ENCODE measurements at places on chromosomes 11 and 22. TPM values are rescaled to one million over a fixed set of nuclear protein-coding genes. Genes with fewer than 3 reads are reported as not detected.

- DNase-seq: no peak
Observed at GRCh38 chr22:29204455-29205183, 1.1 kb upstream of the EMID1 start.

GRCh38 chr22:33302049-33302545, 243.9 kb upstream of the SYN3 start:
- DNase-seq: peak; percentile 48

GRCh38 chr11:103940551-103940950, 95.9 kb upstream of the DDI1 start:
- peak; percentile 58 for DNase-seq

DNA sequence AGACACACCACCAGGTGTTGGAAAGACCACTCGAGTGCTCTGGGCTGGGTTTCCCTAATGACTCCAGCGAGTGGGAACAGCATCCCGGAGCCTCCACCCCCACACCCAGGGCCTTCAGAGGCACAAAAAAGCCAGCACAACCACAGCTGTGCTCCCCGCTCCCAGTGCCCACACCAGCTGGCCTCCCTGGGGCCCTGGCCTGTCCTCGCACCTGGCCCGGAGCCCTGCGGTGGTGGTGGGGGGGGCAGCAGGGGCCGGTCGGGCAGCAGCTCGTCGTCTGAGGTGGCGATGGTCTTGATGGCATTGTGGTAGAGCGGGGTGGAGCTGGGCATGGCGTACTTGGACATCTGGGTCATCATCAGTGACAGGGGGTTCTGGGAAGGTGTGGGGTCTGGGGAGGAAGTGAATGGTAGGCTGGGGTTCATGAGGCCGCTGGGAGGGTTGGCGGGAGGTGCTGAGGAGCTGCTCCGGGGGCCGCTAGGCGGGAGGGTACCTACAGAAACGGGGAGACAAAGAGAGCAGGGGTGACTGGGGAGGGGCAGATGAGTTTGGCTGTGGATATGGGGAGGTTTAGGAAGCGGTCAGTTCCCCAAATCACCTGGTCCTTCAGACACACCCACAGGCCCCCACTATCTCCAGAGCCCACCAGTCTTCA, 16.1 kb downstream of the CXCR5 start:
- no peak for DNase-seq

DNA sequence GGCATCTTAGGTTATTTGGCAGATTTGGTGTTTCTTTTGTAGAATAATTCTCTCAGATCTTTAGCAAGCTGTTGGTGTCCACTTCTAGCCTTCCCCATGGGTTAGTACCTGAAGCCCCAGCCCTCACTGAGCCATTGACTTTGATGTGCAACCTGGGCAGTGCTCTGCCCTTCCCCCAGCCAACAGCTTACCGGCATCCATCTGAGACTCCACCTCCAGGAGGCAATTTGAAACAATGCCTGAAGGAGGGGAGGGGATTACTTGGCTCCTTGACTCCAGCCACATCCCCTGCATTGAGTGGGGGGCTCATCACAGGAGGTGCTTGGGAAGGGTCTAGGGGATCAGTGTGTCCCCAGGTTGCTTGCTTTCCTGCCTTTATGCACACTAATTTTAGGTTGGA, 114.8 kb downstream of the TRIM29 start:
- DNase-seq: no peak

DNA sequence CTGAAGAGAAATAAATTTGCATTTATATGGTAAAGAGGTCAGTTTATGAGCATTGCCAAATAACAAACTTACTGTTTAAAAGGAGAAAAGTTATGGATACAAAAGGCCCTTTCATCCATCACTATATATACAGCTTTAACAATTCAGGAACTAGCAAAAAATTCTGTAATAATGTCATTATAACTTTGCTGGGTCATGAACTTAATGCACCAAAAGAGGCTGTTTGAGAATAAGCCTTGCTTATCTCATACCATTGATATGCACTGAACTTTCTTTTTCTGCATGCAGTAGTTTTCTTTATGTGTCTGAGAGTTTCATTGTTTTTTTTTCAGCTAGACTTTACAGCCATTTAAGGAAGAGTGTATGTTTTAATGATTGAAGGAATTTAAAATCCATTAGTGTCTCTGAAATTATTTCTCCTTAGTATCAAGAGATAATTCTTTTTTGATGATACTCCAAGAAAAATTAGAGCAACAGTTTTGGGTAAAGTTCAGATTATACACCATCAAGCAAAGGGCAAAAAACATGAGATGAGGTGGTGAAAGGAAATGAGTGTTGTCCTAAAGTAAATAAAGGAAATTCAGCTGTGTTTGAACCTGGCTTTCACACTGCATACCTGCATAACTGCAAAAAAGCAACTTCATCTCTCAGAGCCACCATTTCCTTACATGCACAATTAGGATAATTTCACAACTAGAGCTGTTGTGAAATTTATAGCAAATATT, 188.2 kb upstream of the ANO3 start:
- DNase-seq: no peak

DNA sequence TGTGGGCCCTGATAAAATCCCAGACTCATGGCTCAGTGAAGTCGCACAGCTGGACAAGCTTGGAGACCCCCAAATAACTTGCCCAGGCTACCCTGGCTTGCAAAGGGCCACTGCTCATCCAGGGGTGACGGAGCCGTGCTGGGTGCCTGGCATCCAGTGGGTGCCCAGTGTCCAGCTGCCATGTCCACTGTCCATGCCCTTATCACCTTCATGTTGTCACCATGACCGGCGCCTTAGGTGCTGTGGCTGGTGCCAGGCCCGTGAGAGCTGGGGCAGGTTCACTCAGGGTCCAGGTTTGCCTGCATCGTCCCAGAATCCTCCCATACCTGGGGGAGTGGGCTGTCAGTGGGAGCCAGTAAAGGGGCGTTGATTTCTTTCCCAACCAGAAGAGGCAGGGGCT, 57.4 kb downstream of the LRP5 start:
- DNase-seq: no peak

DNA sequence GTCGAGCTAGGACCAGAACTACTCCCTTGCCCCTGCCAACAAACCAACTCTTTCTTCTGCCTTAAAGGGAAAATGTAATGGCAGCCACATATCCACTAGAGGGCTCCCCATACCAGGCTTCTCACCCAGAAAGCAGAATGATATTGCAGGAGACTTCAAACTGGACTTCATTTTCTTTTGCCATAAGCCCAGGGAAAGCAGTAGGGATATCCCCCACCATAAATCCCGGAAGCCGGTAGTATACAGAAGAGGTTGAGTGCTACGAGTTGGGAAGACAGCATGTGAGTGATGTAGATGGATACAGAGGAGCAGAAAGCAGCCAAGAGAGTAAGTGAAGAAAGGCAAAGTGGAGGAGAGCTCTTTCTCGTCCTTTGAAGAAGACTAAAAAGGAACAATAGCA, 12.1 kb downstream of the PLAAT5 start:
- peak; percentile 44 for DNase-seq

DNA sequence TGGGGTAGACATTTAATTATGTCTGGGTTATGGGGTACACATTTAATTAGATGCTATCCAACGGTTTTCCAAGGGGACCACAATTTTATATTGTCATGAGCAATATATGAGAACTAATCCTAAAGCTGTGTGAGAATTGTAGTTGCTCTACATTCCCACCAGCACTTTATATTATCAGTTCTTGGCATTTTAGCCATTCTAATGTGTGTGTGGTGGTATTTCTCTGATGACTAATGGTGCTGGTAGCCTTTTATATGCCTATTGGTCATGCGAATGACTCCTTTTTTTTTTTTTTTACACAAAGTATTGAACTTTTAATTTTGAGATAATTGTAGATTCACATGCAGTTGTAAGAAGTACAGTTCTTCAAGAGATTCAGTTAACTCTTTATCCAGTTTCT, 26.2 kb downstream of the TMEM135 start:
- DNase-seq: peak; percentile 33

DNA sequence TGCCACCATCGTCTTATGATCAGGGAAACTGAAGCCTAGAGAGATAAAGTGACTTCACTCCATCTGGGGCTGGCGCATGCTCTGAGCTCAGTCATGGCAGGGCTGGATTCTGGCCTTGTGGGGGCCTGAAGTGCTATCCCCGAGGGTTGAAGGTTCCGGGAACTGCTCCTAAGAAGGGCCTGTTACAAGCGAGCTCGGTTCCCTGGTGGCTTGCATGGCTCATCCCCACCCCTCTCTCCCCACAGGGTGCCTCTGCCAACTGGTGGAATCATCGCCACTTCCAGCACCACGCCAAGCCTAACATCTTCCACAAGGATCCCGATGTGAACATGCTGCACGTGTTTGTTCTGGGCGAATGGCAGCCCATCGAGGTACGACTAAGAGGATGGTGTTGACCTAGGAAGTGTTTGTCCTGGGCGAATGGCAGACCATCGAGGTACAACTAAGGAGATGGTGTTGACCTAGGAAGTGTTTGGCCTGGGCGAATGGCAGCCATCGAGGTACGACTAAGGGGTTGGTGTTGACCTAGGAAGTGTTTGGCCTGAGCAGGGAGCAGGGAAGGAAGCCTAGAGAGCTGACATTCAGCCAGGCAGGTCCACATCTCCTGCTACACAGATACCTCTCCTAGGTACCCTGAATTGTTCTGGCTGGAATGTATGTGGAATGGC, 19.9 kb downstream of the FADS2 start:
- DNase-seq: no peak

GRCh38 chr22:24068717-24069297, 57.7 kb downstream of the CABIN1 start:
- no peak for DNase-seq

DNA sequence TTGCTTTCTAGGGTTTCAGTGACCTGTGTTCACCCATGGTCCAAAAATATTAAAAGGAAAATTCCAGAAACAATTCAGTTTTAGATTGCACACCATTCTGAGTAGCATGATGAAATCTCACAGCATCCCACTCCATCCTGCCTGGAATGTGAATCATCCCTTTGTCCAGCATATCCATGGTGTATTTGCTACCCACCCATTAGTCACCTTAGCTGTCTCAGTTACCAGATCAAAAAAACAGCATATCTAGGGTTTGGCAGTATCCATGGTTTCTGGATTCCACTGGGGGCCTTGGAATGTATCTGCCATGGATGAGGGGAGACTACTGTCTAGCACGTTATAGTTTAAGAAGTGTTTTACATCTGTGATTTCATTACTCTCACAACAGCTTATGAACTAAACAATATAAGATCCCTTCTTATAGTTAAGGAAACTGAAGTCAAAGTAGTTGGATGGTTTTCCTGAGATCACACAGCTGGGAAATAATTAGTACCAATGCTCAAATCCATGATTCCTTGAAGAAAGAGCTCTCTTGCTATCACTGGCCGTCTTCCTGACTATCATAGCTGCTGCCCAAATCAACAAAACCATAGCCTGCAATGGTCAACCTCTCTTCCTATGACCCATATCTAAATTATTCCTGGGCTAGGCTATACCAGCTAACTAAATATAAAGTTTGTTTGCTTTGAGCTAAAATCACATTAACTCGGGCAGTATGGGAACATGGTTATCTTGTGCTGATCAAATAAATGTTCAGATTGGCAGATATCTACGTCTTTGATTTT, 122.6 kb downstream of the MICAL2 start:
- peak; percentile 80 for DNase-seq

The ELMOD1 gene
- 0.17 TPM for total RNA-seq

DNA sequence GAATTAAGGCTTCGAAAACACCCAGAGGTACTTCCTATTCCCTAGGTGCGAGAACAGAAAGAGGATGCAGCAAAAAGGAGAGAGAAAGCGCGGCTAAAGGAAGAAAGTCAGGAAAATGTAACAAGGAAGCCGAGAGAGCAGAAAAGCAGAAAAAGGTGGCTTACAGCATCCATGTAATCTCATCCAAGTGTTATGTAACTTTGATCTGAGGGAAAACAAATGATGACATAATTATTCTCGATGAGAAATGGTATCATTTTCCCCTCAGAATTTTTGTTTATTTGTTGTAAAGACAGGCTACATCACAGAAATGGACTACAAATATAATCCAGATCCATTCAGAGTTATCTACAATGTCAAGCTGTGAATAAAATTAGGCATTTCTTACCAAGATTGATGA, 69.1 kb upstream of the APOA1 start:
- DNase-seq: no peak

- DNase-seq: peak; percentile 79
Observed at GRCh38 chr11:8533332-8533731, 60.7 kb downstream of the STK33 start.

The CCDC15 gene
- total RNA-seq: 2.3 TPM

The CFL1 gene
- total RNA-seq: 946 TPM

GRCh38 chr22:30863081-30863833, 105.3 kb downstream of the MORC2 start:
- DNase-seq: no peak

DNA sequence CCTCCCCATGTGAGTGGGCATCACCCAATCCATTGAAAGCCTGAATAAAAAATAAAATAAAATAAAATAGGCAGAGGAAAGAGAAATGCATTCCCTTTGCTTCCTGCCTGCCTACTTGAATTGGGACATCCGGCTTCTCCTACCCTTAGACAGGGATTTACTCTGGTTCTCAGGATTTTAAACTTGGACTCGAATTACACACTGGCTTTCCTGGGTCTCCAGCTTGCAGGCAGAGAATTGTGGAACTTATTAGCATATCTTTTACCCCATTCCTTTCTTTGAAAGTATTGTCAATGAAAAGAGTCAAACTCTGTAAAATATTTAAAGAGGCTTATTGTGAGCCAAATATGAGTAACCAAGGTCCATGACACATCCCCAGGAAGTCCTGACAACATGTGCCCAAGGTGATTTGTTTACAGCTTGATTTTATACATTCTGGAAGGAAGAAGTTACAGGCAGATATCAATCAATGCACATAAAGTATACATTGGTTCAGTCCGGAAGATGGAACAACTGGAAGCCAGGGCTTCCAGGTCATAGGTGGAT, 78.4 kb upstream of the CCDC90B start:
- DNase-seq: no peak

The PTGDR2 gene
- not detected for total RNA-seq

DNA sequence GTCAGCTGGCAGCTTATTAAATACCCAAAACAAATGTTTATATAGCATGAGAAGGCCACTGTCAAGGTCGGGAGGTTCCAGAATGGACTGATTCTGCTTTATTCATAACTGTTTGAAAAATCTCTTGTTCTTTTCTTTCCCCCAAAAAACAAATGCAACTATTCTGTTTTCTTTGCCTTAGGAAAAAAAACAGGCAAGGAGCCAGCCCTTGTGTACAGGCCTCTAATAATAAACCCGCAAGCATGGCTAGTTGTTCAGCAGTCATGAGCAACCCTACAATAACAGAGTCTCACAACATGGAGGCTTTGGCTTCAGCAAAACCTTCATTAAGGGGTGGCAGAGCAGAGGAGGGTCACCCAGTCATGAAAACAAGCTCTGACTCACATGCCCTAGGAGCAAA, 191.7 kb downstream of the KIRREL3 start:
- DNase-seq: no peak

Data from mammary epithelial cell (primary cell).